NCI-H1105 (cell line): ENCODE measurements at places on chromosomes 3 and 15.

- DNase-seq: no peak
Measured at GRCh38 chr3:158140396-158140795, 30.5 kb downstream of the RSRC1 start.

DNA sequence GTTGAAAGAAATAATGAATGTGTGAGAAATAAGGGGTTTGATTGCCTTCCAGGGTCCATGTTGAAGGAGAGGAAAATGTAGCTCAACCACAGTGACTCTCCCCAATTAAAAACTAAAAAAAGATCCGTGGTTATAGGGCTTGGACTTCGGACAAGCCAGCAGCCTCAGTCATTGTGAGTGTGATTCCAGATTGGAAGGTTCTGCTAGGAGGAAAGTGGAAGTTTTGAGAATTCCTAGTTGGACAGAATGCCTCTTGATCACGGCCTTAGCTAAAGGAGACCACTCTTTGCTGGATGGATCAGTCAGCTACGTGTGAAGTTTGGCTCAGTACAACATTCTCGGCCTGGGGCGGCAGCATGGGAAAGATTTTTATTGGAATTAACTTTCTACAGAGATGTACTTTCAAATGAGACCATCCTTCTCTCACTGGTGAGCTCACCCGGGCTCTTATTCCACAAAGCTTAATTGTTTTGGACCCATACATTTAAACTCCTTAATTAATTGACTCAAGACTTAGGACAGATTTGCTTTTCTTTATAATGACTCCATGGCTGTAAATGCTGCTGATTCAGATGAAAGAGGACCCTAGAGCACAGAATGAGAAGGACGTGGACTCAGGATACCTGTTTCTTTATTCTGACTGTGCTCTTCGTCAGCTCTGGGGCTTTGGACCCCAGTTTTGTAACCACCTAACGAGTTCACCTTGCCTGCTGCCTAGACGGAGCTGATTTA is 27.5 kb downstream of the FLNB start:
- no peak for DNase-seq

- DNase-seq: no peak
Measured at GRCh38 chr15:80496096-80496495, 91.9 kb downstream of the ARNT2 start.

GRCh38 chr15:81060907-81061306 is 60.2 kb downstream of the TLNRD1 start:
- no peak for DNase-seq

DNA sequence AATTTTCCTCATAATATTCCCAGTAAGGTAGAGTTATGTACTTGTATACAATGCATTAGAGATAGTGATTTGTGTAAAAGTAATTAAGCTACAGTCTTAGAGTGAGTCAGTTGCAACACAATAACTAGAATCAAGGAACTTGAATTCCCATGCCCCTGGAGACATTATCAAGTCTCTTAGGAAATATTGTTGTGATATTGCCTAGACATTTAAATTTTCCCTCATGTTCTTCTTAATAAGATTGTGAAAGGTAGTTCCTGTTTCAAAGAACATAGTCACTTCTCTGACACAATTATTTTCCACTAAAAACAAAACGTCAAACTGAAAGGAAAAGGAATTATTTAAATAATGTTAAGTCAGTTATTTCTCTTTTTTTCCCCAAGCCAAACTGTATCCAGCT is 13.0 kb upstream of the ATP1B3 start:
- DNase-seq: no peak

- DNase-seq: no peak
Measured at GRCh38 chr3:160126761-160127160, 98.5 kb upstream of the C3orf80 start.

GRCh38 chr3:112321867-112322652 is 10.9 kb upstream of the CD200 start:
- no peak for DNase-seq

DNA sequence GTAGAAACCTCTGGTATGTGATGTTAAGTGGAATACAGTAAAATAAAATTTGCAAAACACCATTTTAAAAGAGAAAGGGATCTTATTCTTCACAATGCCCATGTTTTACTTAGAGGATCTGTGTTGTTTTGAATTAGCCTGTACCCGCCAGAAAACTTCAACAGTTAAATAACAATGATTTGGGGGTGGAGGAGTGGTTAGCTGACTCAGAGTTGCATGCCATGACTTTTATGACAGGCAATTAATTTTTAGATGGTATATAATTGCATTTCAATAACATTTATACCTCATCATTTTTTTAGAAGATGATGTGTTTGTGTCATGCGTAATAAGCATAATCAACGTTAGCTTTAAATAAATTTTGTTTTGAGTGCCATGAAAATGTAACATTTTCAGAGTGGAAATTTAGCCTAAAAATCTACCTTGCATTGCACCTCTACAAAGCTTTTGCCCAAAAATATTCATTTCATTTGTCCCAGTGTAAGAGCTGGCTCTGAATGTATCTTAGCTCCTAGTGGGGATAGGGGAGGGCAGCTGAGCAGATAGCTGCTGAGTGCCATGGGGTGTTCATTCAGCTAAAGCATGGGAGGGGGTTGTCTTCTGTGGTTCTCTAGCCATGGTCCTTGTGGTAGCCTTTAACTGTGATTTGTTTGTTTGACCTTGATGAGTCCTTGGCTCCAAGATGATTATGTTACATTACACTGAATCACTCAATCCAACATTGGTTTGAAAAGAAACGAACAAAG is 379.8 kb downstream of the LPP start:
- DNase-seq: no peak

DNA sequence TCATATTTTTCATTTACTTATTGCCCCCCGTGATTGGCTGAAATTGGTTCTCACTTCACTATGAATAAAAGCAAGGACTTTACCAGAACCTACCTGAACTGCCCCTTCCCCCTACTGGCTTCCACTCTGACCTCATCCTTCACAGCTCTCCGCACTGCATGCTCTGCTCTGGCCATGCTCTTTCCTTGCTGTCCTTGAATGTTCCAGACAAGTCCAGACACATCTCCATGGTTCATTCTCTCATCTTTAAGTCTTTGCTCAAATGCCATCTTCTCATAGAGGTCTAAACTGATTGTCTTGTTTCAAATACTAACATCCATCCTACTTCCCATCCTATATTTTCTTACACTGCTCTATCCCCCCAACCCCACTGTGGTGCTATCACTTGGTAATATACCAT is 129.4 kb downstream of the CHST2 start:
- DNase-seq: no peak

DNA sequence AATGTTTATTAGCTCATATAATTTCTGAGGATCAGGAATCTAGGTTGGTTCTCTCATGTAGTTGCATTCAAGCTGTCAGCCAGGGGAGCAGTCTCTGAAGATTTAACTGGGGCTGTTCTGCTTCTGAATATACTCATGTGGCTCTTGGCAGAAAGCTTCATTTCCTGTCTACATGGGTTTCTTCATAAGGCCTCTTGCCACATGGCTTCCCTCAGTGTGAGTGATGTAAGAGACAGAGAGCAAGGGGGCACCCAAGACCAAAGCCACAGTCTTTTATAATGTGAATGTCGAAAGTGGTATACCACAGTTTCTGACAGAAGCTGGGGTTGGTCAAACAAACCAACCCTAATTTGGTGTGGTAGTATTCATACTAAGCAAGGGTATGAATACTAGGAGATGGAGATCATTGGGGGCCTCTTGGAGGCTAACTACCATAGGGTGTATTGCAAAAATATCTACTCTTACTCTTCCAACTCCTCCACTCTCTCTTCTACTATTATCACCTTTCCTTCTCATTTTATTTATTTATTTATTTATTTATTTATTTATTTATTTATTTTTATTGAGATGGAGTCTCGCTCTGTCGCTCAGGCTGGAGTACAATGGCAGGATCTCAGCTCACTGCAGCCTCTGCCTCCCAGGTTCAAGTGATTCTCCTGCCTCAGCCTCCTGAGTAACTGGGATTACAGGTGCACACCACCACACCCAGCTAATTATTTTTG is 123.8 kb downstream of the B3GALNT1 start:
- no peak for DNase-seq

GRCh38 chr15:41562784-41563198 is 3.8 kb downstream of the TYRO3 start:
- DNase-seq: no peak

DNA sequence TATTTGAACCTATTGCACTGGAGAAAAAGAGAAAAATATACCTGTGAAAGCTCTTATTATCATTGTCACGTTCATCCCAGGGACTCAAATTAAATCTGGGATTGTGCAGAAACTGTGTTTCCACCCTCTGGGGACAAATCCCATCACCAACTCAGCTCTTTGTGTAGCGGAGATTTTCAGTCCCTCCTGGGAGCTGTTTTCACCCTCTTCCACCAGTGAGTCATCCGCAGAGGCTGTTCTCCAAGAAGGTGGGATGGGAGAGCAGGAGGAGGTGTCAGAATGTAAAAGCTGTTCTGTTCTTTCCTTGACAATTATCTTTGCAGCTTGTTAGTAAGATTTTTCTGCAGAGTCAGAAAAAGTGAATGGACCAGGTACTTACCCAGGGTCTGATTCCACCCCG is 28.0 kb downstream of the SV2B start:
- DNase-seq: no peak

DNA sequence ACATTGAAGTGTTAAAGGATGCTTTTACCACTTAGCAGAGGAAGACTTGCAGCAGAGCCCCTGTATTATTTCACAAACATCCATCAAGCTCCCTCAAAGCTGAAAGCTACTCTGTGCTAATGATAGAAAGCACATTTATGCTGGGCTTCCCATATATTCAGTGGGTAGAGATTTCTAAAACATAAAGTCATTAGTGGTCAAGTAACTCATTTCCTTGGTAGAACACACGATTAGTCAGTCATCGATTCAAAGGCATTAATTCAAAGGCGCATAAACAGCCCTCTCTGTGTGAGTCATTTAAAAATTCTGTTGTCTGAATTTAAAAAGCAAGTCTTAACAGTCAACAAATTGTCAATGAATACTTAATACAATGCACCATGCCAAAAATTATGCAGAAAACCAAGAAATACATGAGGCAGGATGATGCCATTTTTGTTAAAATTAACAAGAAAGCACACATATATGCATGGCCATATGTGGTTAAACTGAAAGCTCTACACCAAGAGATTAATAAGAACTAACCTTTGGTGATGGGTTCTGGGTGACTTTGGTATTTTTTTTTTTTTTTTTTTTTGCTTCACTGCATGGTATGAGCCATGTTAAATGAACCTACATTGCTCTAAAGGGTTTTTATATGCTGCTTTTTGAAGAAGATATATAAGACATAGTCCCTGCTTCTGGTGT is 61.7 kb downstream of the LDHAL6B start:
- DNase-seq: no peak
